NCI-H774 (cell line): ENCODE measurements at places on chromosomes 2 and 18.

DNA sequence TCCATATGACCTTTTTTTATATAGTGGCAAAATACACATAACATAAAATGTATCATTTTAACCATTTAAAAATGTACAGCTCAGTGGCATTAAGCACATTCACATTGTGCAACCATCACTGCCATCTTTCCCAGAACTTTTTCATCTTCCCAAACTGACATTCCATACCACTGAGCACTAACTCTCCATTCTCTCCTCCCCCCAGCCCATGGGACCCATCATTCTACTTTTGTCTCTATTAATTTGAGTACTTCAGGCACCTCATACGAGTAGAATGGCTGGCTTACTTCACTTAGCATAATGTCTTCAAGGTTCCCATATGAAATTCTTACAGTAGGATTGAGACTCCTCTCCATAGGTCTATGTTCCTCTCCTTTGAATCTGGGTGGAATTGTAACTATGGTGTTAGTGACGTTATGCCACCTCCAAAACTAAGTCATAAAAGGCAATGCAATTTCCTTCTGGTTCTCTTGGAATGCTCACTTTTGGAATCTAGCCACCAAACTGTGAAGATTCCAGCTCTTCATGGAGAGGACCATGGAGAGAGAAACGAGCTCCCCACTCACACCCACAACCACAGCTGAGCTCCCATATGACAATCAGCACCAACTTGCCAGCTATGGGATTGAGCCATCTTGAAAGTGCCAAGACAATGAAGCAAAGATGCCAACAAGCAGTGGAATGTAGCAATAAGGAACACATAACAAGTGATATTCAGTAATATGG is 9.8 kb upstream of the DNAJC27 start:
- no peak for DNase-seq

GRCh38 chr18:77607087-77607486 is 357.4 kb downstream of the GALR1 start:
- no peak for DNase-seq

DNA sequence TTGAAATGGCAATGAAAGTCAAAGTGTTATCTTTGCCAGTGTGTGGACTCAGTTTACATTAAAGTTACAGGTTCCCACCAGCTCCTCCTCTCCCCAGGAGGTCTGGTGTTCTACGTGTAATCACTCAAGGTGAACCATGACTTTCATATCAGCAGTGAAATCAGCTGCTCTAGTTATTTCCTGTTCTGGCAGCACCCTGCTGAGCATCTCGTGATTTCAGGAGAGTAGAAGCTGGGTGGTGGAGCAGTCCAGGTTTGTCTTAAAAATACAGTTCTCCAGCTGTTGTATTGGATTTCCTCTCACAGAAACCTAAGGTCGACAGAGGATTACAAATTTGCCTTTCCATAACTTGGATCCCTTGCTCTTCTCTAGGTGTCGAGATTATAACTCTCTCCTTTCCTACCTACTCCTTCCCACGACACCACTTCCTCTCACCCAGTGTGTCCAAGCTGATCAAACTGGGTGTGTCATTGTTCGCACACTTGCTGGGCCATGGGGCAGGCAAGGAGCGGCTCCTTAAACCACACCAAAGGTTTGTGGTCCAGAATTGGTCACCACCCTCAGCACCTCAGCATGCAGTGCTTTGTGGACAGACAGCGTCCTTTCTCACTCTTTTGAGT is 13.0 kb upstream of the ARHGAP25 start:
- DNase-seq: no peak

GRCh38 chr2:74481431-74481830 is 1.4 kb downstream of the CCDC142 start:
- no peak for DNase-seq
